ENCODE measurements at places on chromosomes 16 and 17.

- H3K27ac ChIP-seq: peak overlapping the region; percentile 89
- H3K4me1 ChIP-seq: peaks cover 68% of the 10 kb centered on the region
- H3K27me3 ChIP-seq: no peaks in the 10 kb centered on the region
- peaks cover 44% of the 10 kb centered on the region for H3K36me3 ChIP-seq
These were observed 25.3 kb downstream of the G6PC3 start for GRCh38 chr17:44095647-44096496.

DNA sequence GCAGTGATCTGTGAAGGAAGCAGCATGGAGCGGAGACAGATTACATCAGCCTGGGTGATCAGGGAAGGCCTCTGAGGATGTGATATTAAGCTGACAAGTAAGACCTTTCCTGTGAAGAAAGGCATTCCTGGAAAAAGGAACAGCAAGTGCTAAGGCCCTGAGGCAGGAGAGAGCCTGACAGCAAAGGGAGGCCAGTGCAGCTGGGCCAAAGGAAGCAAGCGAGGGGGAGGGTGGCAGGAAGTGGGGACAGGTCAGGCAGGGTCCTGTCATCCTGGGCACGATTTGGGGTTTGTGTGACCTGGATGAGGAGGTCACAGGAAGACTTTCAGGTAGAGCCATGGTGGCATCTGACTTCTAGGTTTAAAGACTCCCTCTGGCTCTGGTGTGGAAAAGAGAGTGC lies 12.3 kb downstream of the CPNE2 start:
- no peak overlapping the region for H3K4me3 ChIP-seq
- no peak for DNase-seq
- peaks cover 18% of the 10 kb centered on the region for H3K36me3 ChIP-seq
- H3K27ac ChIP-seq: no peak overlapping the region
- H3K27me3 ChIP-seq: no peaks in the 10 kb centered on the region

DNA sequence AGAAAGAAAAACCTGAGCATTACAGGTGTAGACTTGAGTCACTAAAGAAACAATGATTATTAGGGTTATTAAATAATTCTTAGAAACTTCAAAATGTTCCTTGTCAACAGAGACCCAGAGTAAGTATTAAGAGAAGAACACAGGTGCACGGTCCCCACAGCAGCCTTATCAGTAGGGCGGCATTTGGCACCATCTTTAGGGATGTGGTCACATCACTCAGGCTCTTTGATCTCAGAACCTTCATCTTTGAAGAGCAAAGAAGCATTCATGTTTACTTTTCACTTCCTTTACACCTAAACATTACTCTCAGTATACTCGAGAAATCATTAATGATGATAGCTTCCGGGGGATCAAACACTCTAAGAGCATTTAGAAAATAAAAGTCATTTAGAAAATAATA lies 928.7 kb downstream of the KCNJ2 start:
- no peaks in the 10 kb centered on the region for H3K36me3 ChIP-seq
- H3K4me3 ChIP-seq: no peak overlapping the region
- no peaks in the 10 kb centered on the region for H3K27me3 ChIP-seq
- no peak overlapping the region for H3K27ac ChIP-seq

GRCh38 chr17:10316801-10317542 lies 55.8 kb downstream of the MYH13 start:
- peak; percentile 34 for DNase-seq
- no peak overlapping the region for H3K27ac ChIP-seq

DNA sequence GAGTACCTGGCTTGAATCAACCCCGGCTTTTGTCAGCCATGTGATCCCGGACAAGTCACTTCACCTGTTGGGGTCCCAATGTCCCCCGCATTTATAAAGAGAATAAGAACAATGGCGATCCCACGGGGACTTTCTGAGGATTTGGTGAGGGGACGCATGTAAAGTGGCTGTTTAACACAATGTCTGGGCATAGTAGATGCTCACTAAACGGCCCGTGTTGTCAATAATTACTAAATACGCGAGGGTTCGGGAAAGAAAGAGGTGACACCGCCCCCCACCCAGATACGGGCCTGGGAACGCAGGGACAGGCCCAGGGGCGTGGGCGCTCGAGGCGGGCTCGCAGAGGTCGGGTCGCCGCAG lies 1.8 kb downstream of the SYNGR3 start:
- H3K4me3 ChIP-seq: no peak overlapping the region
- H3K4me1 ChIP-seq: peaks cover 37% of the 10 kb centered on the region
- H3K27ac ChIP-seq: no peak overlapping the region
- peaks cover 43% of the 10 kb centered on the region for H3K36me3 ChIP-seq
- peaks cover 32% of the 10 kb centered on the region for H3K27me3 ChIP-seq

DNA sequence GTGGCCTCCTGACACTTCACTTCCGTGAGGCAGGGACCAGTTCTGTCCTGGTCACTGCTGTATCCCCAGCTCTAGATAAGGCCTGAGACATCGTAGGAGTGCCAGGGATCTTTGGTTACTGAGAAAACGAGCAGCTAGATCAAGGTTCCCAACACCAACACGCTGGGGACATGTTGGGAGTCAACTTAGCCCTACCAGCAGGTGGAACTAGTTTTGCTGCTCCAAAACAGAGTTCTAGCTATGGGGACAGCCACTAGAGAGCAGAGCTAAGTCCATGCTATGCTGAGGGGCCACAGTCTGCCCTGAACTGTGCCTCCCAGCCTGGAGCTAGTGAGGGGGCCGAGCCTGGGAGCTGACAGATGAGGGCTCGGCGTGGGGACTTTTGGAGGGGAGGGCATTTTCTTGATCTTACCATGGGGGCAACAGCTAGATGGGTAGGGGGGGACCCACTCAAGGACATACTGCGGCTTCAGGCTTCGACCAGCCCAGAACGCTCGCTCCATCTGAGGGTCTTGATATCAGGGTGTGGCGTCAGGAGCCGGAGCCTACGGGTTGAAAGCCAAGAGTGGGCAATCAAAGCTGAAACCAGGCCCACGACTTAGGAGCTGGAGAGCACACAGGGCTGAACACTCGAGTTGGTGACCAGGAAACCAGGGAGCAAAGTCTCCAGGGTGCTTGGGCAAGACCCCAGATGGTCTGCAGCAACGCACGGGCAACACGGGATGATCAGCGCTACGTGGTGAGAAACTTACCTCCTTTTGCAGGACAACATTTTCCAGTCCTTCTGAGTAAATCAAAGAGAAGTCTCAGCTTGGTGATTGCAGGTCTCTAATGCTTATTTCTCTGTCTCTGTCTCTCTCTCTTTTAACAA lies 13.4 kb downstream of the SNX20 start:
- H3K4me3 ChIP-seq: no peak overlapping the region
- peaks cover 3% of the 10 kb centered on the region for H3K36me3 ChIP-seq
- H3K27me3 ChIP-seq: no peaks in the 10 kb centered on the region
- H3K4me1 ChIP-seq: peaks cover 13% of the 10 kb centered on the region
- no peak overlapping the region for H3K27ac ChIP-seq
- no peak for DNase-seq

- no peak for DNase-seq
- no peak overlapping the region for H3K4me3 ChIP-seq
- no peaks in the 10 kb centered on the region for H3K27me3 ChIP-seq
- H3K27ac ChIP-seq: peak overlapping the region; percentile 47
- H3K36me3 ChIP-seq: peaks cover 3% of the 10 kb centered on the region
These were observed 77.3 kb downstream of the MPRIP start for GRCh38 chr17:17119533-17119932.

DNA sequence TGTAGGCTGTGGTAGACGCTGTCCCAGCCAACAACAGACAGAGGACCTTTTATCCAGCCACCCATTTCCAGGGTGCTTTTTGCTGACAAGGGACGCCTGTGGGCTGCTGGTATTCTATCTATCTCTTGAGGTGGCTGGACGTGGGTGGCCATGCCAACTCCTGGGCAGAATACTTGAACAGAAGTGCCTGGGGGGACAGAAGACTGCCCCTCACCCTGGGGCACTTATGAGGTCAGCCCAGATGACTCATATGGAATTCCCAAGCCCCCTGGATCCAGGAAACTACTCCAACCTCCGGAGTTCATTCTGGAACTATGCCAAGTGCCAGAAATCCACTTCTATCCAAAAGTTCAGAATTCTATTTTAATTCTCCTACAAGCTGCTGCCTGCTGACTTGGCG lies 61.3 kb downstream of the CDRT4 start:
- H3K4me1 ChIP-seq: peaks cover 21% of the 10 kb centered on the region
- H3K27ac ChIP-seq: no peak overlapping the region
- no peaks in the 10 kb centered on the region for H3K27me3 ChIP-seq
- no peak overlapping the region for H3K4me3 ChIP-seq

DNA sequence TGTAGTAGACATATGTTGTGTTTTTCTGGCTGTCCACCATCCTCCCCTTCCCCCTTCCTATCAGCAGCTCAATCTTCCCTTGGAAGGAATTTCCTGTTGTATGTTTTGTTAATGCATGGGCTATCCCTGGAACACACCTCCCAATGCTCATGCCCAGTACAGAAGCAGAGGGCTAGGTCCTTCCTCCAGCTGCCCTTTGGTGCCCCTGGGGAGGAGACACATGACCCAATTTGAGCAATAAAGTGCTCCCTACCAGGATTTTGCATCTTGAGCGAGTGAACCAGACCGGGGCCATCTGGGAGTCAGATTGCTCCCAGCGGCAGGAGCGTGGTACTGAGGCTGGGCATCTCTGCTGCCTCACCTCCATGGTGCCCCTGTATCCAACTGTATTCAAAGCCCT lies 141.5 kb upstream of the MED13 start:
- H3K36me3 ChIP-seq: no peaks in the 10 kb centered on the region
- H3K27ac ChIP-seq: no peak overlapping the region
- no peaks in the 10 kb centered on the region for H3K27me3 ChIP-seq

DNA sequence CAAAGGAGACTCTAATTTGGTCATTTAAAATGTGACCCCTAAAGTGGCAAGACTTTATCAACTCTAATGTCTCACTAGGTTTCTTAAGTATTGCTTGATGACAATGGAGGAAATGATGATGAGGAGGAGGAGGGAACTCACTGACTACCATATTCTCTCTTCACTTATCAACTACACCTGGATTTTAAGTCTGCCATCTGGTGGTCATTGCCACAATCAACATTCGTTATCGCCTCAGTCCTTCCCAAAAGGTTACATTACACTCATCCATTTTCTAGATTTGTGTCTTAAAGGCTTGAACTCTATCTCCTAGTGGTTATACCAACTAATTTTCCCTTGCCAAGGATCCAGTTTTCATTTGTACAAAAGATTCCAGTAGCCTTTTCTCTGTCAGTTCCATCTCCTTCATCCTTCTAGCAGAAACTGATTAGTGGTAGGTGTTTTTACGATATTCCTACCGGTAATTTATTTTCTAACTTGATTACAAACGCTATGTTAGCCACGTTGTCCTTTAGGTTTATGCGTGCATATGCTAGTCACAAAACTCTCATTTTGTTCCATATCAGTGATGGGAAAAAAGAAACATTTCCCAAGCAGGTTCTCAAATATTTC lies 114.6 kb upstream of the NOG start:
- H3K36me3 ChIP-seq: no peaks in the 10 kb centered on the region
- H3K27me3 ChIP-seq: no peaks in the 10 kb centered on the region
- no peak overlapping the region for H3K4me3 ChIP-seq
- H3K27ac ChIP-seq: no peak overlapping the region
- peak; percentile 9 for DNase-seq

GRCh38 chr17:9434642-9435057 lies 141.0 kb downstream of the STX8 start:
- DNase-seq: no peak
- H3K27me3 ChIP-seq: no peaks in the 10 kb centered on the region
- no peaks in the 10 kb centered on the region for H3K36me3 ChIP-seq
- H3K4me1 ChIP-seq: no peaks in the 10 kb centered on the region

DNA sequence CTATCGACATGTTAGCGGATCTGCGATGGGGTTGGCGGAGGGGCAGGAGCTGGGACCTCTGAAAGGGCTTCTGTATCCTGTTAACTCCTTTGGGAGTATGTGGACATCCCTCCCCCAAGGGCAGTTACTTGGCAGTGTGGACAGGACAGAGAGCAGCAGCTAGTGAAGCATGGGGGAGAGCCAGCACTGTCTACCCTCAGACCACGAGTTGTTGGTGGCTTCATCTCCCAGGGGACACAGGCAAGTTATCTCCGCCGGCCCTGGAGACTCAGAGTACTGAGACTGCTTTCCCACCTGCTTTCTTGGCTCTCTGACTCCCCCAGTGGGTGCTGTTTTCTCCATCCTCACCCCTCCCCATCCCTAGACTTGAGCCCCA lies 5.3 kb upstream of the GFAP start:
- H3K36me3 ChIP-seq: no peaks in the 10 kb centered on the region
- H3K27me3 ChIP-seq: peaks cover 3% of the 10 kb centered on the region
- peaks cover 82% of the 10 kb centered on the region for H3K4me1 ChIP-seq
- H3K27ac ChIP-seq: no peak overlapping the region
